ENCODE measurements at places on chromosomes 7 and 10.

- no peak for DNase-seq
These were observed 215.7 kb upstream of the HABP2 start for GRCh38 chr10:113337142-113337541.

GRCh38 chr7:44044315-44045225, at the start of gene DBNL:
Gene DBNL (plus strand): TSS chr7:44044702. CDS start chr7:44044738, 36 bp downstream.
- peak; percentile 92 for DNase-seq

DNA sequence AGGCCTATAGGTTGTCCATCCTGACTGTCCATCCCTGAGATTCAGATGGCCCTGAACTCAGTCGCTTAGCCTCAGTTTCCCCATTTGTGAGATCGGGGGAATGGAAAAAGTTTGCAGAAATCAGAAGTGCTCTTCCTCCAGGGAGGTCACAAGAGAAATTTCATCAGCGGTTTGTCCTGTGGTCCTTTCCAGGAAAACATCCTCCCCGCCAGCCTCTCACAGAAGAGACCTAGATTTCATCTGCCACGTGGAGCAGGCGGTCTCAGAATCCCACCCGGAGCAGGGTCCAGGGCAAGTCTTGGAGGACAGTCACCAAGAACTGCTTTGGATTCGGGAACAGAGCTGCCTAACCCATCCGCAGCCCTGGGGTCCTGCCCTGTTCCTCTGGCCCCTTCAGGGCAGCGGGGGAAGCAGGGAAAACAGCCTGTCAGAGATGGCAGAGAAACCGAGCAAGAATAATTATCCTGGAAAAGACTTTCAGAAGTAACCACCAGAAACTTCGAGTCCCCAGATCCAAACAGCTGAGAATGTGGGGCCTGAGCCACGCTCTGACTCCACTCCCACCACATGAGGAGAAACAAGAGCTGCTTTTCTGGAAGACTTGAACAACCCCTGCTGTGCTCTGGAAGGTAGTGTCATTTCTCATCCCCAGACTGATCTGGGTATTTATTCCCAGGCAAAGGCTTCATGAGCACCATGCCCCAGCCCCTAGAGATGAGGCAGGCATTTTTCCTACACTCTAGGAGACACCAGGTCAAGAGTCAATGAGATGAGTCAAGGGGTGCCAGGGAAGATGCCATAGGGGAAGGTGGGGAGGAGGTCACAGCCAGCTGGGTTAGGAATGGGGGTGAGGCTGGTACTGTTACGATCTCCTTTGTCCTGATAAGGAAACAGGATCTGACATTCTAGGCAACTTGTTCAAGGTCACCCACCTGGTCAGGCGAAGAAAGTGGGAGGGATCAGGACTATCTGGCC, 1.1 kb upstream of the TNS3 start:
- no peak for DNase-seq

- no peak for DNase-seq
These were observed 507.8 kb upstream of the MKI67 start for GRCh38 chr10:128633864-128634540.

GRCh38 chr7:130966246-130967009, 232.4 kb upstream of the KLF14 start:
- no peak for DNase-seq

DNA sequence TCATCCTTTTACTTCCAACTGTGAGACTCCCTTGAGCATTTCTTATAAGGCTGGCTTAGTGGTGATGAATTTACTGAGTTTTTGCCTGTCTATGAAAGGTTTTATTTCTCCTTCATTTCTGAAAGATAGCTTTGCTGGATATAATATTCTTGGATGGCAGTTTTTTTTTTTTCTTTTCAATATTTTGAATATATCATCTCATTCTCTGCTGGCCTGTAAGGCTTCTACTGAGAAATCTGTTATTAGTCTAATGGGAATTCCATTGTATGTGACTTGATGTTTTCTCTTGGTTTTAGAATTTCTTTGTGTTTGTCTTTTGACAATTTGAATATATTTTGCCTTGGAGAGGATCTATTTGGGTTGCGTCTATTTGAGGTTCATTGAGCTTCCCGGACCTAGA, 22.4 kb downstream of the PHTF2 start:
- DNase-seq: no peak

DNA sequence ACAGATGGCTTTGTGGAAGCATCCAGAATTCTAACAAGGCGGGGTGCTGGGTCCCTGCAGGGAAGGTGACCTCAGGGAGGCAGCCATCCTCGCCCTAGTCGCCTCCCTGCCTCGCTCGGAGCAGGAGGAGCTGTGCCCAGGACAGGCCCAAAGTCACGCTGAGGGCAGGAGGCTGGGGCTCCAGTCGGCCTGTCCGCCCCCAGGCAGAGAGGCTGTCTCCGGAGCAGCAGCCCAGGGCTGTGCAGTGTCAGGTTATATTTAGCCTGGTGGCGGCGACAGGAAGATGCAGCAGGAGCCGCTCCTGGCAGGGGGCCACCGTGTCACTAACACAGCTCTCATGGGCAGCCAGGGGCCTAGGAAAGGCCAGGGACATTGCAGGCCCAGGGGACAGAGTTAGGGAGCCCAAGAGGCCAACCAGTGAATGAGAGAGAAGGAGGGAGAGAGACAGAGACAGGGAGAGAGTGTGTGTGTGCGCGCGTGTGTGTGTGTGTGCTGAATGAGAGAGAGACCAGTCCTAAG, 13.5 kb downstream of the KCNH2 start:
- no peak for DNase-seq

GRCh38 chr10:131363416-131363815, 51.9 kb upstream of the TCERG1L start:
- DNase-seq: no peak

DNA sequence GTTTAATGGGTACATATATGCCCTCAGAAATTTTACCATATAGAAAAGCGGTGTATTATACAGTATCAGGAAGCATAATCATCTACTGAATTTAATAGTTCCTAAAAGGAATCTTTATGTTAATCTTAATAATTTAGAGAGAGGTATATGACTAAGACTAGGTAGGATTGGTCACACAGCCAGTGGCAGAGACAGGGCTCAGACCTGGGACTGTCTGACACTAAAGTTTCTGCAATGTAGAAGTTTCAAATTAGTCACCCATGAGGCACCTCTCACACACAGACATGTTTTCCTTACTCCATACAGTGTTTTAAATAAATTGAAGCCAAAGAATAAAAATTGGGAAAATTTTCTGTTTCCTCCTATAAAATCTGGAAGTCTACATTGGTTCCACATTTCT, 72.8 kb upstream of the ADRA2A start:
- no peak for DNase-seq

GRCh38 chr7:136131304-136131630, 154.1 kb upstream of the MTPN start:
- no peak for DNase-seq

DNA sequence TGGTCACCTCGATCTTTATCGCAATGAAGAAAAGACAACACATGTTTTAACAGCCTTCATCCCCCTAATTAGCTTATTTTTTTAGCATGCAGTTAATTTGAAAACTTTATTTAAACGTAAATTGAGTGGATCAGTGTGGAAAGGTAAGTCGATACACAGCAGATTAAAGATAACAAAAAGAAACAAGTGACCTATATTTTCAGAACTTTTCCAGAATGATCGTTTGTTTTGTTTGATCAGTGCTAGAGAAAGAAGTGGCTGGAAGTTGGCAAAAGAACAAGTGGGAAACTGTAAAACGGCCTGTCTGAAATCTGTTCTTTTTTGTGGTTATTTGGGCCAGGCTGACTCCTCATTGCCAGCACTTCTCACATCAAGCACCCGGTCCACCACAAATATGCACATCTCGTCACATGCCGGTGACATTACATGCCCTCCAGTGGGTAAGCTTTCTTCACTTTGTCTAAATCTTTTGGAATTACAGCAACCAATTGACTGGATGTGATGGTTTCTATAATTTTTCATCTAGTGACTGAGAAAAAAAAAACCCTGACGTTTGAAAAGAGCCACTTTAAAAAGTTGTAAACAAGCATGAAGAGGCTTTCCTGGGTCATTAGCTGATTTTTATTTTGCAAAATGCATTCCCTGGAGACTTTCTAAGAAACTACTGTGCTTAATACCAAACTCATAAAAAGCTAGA, 33.2 kb downstream of the C7orf33 start:
- no peak for DNase-seq

- DNase-seq: no peak
These were observed 81.2 kb downstream of the CTBP2 start for GRCh38 chr10:125079091-125079600.

- no peak for DNase-seq
These were observed 131.8 kb upstream of the PALS2 start for GRCh38 chr7:24441314-24442027.

DNA sequence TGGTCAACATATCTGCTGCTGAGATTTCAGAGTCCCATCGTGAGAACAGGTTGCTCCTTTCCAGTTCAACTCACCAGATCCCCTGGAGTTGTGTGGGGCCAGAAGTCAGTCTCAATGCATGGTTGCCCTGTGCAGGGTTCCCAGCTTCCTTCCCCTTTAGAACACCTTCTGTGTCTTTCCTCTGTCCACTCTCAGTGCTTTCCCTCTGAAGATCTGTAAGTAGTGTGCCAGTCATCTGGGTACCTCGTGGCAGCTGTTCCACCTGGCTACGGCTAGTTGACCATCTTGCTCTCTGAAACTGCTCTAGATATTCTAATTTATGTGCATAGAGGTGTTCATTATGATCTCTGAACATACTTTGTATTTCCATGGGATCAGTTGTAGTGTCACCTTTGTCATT, 36.1 kb upstream of the PRSS37 start:
- DNase-seq: no peak

DNA sequence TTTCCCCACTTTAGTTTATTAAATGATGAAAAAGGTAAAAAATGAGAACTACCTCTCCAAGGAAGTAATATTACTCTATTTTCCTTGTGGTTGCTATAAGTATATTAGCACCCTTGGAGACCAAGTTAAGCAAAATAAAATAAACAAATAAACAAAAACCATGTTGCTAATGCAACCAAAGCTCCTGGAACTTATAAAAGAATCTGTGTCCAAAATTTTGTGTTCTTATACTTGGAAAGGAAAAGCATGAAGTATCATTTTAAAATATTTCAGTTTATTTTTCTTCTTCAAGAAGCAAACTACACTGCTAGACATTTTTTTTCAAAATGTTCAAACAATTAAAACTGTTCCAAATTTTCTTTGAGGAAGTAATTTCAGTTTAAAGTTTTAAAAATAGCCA, 441.9 kb upstream of the LRRTM3 start:
- no peak for DNase-seq

- no peak for DNase-seq
These were observed 74.5 kb downstream of the BMPER start for GRCh38 chr7:33979807-33980355.

DNA sequence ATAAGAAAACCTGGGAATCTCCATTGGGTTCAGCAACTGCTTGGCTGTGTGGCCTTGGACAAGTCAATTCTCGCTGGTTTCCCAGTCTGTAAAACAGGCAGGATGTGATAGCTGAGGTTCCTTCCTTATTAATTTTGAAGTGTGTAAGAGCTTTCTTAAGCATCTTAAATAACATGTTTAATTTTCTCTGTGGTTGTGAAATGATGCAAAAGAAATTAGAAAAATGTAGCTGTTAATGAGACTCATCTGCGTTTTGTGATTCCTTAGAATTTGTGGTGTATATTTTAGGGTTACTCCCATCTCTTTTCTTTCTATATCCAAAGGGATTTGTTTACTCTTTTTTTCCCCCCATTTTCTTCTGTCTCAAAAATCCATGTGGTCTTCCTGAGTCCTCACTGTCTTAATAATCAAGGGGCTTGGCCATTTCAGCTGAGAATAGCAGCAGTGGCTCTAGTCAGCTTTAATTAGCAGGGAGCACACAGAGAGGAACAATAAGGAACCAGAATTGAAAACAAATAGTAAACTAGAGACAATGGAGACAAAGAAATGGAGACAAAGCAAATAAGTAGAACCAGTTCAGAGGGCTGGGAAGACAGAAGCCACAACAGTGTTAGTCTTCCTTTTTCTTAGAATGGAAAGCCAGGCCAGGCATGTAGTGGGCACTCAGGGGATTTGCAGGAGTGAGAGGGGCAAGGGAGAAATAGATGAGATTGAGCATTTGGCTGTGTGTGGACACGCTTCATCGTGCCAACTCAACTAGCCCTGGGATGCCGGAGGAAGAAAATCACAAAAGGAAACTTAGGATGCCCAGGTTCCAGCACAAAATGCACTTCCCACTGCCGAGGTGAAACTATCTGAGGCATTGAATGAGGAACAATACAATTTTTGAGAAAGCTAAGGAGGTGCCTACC, 93.9 kb downstream of the CHN2 start:
- no peak for DNase-seq

GRCh38 chr7:68235937-68236336, 1239.3 kb downstream of the TYW1 start:
- no peak for DNase-seq

- DNase-seq: no peak
These were observed 375.2 kb downstream of the RPS24 start for GRCh38 chr10:78408671-78409472.

Measured in endothelial cell (in vitro differentiated cells).